ENCODE measurements at places on chromosomes 4 and X. TPM values are rescaled to one million over a fixed set of nuclear protein-coding genes. Genes with fewer than 3 reads are reported as not detected.

The GYG2 gene
- total RNA-seq = not detected

DNA sequence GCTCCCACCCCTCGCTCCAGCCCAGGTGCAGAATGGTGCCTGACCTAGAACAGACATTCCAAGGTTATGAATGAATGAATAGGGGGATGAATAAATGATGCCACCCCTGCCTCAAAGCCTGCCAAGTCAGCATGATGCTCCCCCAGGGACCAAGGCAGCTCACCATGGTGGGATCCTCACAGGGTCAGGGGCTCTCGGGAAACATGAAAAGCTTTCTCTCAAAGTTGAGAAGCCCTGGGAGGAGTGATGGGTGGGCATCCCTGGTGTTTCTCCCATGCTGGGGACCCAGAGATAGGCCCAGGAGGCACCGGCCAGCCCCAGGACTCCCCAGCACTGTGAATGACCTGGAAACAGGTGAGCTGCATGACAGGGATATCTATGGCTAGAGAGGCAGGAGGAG, 58.9 kb downstream of the HTRA3 start:
- H3K27me3 ChIP-seq = peaks cover 2% of the 10 kb centered on the region
- no peak overlapping the region for H3K27ac ChIP-seq
- no peak overlapping the region for H3K4me3 ChIP-seq
- no peaks in the 10 kb centered on the region for H3K4me1 ChIP-seq
- DNase-seq = no peak
- no peaks in the 10 kb centered on the region for H3K36me3 ChIP-seq

- no peaks in the 10 kb centered on the region for H3K36me3 ChIP-seq
- no peak for DNase-seq
Measured at GRCh38 chrX:94721386-94721785, 1047.4 kb downstream of the FAM133A start.

- peaks cover 12% of the 10 kb centered on the region for H3K36me3 ChIP-seq
- H3K4me3 ChIP-seq = no peak overlapping the region
- H3K27ac ChIP-seq = peak overlapping the region; percentile 93
- H3K27me3 ChIP-seq = no peaks in the 10 kb centered on the region
- DNase-seq = peak; percentile 78
- H3K4me1 ChIP-seq = peaks cover 65% of the 10 kb centered on the region
Measured at GRCh38 chrX:65601530-65602220, 65.8 kb upstream of the MSN start.

DNA sequence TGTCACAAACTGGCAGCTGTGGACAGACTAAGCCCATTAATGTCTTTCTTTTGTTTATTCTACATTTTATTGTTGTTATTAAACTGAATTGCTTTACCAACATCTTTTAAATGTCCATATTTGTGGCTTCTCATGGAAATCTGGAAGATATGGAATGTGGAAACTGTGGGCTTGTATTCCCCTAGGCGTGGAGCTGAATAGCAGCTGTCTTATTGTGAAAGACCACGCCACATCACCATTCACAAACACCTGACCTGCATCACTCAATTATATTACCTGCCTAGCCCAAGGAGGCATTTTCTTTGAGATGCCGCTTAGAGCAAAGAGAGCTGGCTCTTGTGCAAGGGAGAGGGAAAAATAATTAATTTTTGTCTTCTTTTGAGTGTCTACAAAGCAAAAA, 96.9 kb upstream of the GPRIN3 start:
- H3K36me3 ChIP-seq = no peaks in the 10 kb centered on the region
- no peak for DNase-seq
- H3K4me3 ChIP-seq = no peak overlapping the region
- no peak overlapping the region for H3K27ac ChIP-seq
